ENCODE measurements at places on chromosomes 12 and 14.

GRCh38 chr12:50043308-50043707, 14.1 kb upstream of the ASIC1 start:
- no peak for DNase-seq

DNA sequence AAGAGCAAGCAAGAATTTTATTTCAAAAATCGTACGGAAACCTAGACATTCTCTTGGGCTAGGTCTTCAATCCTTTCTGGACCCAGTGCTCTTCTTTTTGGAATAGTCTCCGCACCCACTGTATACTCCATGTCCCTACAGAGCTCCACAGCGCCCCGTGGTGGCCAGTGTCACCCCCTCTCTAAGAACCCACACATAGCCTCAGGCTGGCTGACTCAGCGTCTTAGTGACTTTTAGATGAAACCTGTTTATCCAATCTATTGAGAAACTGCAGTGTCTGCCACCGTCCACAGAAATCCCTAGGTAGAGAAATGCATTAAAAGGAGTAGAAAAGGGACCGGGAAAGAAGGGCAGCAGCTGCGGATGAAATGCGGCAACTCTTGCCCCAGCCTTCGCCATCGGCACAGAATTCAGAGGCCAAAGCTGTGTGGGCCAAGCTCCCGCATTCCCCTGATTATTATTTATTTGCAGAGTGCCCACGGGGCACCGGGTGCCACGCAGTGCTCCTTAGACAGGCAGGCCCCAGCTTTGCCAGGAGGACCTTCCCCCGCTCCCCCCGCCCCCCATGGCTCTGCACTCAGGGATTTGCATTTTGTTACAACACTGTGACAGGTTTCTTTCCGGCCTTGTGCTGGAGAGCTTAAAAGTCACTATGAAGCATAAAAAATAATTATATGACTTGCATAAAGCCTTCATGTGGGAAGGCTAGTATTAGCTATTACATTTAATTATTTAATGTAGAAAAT, 170.1 kb upstream of the FKBP4 start:
- peak; percentile 12 for DNase-seq

DNA sequence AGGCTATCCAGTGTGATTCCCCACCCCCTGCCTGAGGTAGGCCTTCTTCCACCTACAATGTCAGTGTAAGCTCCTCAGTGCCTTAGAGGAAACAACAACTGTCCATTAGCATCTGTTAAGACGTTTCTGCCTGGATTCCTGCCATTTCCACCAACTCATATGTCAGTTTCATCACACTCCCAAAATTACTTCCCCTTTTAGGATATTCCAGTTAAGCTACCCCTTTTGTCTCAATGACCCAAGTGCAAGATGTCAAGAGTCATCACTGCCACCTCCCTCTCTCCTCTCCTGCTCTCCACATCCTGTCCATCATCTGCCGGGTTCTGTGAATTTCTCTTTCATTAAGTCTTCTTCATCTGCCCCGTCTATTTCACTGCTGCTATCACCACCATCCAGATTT, 189.4 kb downstream of the DPF3 start:
- DNase-seq: no peak

DNA sequence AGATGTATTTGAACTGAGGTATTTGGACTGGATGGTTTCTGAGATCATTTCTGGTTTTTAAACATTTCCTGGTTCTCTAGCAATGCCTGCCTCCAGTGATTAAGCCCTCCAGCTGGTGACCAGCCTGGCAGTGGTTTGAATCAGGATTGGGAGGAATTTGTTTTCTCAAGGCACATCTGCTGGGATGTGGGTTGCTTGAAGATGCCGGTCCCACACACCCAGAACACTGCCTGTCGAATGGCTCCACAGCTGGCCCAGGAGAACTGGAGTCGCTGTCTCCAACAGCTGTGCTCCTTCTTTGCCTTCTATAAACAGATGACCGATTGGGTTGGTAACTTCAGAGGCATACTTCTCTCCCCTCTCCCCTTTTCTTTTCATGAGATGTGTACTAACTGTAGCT, 258.0 kb upstream of the DDHD1 start:
- no peak for DNase-seq

GRCh38 chr14:79074510-79074909, 904.3 kb downstream of the NRXN3 start:
- DNase-seq: no peak

DNA sequence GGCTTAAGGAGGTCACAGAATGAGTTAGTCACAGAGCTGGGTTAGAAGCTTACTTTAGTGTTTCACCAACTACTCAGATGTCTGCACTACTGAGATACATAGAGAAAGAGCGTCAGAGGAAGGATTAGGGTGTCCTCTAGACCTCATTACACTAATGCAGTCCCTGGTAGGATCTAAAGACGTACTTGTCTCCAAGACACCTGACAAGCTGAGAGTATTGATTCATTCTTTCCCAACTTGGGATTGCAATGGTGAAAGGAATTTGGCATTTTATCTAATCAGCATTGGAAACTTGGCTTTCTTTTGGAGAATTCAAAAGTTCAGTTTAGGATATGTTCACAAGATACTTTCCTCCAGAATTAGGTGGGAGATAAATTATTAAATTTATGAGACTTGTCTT, 402.1 kb downstream of the ZFP36L1 start:
- DNase-seq: no peak

DNA sequence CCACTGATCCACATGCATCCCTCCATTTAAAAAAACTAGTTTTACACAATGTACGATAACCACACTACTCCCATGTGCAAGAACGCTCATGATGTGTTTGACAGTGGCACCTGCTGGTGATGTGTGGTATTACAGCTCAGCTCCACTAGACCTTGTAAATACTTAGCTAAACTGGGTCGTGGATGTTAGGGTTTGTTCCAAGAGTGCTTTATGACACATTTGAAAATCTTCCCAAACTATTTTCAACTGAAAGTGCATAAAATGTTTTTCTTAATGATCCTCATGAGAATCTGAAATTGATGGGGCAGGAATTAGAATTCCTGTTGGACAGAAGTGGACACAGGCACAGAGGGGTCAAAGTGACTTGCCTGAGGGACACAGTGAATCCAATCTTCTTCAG, 99.2 kb downstream of the SCARB1 start:
- no peak for DNase-seq

- DNase-seq: no peak
These were observed 117.2 kb upstream of the BCL2L14 start for GRCh38 chr12:11953523-11953922.

GRCh38 chr12:22709292-22709691, 84.3 kb downstream of the ETNK1 start:
- DNase-seq: no peak

GRCh38 chr12:116958402-116959197, 47.9 kb downstream of the FBXW8 start:
- no peak for DNase-seq

DNA sequence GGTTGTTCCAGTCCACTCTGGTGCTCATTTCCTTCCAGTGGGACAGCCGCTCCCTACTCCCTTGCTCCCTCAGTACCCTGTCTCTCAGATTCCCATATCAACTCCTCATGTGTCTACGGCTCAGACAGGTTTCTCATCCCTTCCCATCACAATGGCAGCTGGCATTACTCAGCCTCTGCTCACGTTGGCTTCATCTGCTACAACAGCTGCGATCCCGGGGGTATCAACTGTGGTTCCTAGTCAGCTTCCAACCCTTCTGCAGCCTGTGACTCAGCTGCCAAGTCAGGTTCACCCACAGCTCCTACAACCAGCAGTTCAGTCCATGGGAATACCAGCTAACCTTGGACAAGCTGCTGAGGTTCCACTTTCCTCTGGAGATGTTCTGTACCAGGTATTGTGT, 69.9 kb downstream of the RAD52 start:
- DNase-seq: no peak

DNA sequence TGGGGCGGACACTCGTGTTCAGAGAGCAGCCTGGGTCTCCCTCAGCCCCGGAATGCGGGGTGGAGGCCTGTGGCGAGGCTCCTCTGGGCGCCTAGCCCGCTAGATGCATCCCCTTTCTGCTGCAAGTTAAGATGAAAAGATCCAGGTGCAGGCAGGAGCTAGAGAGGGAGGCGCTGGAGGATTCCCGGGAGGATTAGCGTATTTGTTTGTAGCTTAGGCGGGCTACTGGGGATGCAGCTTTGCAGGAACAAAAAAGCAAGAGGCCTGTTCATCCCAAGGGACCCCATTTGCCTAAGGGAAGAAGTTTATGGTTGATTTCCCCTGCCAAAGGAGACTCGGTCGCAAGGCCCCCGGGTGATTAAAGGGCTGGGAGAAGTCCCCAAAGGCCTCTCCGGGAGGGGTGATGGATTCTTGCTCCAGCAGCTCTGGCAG, 824 bp downstream of the CCDC177 start:
- no peak for DNase-seq

DNA sequence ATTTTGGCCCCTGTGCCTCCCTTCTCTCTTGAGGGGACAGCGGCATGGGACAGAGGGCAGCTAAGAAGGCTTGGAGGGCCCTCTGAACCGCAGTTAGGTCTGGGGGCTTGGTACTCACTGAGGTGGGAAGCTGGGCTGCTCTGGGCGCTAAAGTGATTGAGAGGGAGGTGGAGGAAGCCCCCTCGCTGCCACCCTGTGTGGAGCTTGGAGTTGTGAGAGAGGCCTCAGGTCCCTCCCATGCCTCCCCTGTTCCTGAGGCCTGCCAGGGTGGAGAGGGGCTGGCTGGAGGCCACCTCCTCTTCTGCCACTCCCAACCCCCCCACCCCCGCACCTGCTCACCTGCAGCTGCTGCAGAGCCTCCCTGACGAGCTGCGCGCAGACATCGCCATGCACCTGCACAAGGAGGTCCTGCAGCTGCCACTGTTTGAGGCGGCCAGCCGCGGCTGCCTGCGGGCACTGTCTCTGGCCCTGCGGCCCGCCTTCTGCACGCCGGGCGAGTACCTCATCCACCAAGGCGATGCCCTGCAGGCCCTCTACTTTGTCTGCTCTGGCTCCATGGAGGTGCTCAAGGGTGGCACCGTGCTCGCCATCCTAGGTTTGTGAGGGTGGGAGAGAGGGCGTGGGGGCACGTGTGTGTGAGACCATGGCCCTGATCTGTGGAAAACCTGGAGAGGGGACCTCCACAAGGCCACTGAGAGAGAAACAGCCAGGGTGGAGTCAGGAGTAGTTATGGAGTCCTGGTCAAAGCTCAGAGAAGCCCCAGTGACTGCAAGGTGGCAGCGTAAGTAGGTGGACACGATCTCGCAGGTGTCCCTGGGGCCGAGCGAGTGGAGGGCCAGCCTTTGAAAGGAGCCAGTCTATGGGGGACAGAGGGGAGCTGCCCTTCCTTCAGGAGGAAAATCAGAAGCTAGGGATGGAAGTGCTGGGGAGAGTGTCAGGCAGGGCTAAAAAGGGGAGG, 11.2 kb downstream of the KCNH3 start:
- DNase-seq: no peak

DNA sequence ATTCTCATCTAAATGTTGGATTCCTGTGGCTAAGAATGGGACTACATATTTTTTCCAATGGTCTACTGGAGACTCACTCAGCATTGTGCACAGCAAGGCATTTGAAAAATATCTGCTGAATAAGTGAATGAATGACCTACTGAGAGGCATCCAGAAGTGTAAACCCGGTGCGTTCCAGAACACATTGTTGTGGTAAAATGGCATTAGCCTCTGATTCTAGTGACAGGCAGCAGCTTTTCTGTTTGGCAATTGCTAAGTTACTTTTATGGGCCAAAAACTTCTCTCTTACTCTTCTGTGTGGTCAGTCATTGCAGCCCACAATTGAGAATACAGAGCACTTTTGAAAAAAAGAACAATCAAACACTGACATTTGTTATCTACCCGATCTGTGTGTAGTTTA, 36.5 kb downstream of the WIF1 start:
- no peak for DNase-seq

- no peak for DNase-seq
These were observed 42.9 kb upstream of the TESC start for GRCh38 chr12:117142094-117142493.

DNA sequence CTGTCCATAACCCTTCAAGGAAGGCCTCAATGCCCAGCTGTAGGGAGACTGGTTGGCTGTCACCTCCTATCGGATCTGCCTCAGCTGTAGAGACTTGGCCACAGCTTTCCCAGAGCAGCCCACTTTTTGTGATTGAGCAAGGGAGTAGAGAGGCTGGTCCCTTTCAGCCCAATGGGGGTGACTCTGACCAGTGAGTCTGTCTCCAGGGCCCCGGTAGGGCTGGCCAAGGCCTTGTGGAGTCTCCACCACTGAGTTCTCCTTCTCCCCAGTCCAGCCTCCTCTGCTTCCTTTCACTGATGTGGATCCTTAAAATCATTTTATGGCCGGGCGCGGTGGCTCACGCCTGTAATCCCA, 14.5 kb upstream of the HPD start:
- DNase-seq: no peak

GRCh38 chr12:100643246-100643645, 69.8 kb downstream of the GAS2L3 start:
- DNase-seq: no peak

GRCh38 chr12:106274575-106275121, 26.8 kb upstream of the CKAP4 start:
- DNase-seq: no peak

- no peak for DNase-seq
These were observed 77.7 kb downstream of the DNAH10 start for GRCh38 chr12:123839826-123840225.

GRCh38 chr12:75976913-75977312, 54.7 kb downstream of the PHLDA1 start:
- DNase-seq: no peak

- DNase-seq: no peak
These were observed 71.0 kb downstream of the TMTC2 start for GRCh38 chr12:82757656-82758055.

DNA sequence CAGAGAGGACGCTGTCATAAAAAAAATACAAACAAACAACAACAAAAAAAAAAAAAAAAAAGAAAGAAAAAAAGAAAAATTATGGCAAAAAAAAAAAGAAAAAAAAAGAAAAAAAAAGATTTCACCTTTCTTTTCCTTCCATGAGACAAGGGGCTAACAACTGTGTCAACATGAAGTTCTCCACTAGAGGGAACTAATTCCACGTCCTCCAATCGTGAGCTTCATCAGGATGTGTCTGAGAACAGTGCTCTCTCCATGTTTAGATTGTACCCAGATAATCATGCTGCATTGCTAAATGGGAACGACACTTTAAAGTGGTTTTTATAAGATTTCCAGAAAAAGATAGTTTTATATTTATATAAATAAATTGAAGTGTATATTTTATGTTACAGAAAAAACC, 96.2 kb upstream of the PTPRB start:
- no peak for DNase-seq

Data from stimulated activated CD8-positive, alpha-beta memory T cell treated with anti-CD3 and anti-CD28 coated beads, Interleukin-2, amount 100 ng/mL, for 48 hours (primary cell).